ENCODE measurements at places on chromosomes 6 and 20.

DNA sequence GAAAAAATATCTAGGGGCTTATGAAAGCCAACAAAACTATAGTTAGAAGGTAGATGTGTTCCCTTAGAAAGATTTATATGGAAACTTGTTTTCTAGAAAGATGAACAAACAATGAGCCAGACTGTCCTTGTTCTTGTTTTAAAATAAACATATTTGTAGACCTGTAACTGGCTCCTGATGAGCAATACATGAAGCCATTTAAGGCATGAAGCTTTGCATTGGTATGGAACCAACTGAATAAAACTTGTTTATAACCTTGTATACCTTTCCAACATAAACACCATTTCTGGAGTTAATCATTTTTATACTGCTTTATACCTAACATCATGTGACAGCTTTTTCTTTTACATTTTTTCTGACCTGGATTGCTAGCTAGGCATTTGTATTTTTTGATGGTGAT is 247.8 kb downstream of the PRL start:
- no peak for DNase-seq

DNA sequence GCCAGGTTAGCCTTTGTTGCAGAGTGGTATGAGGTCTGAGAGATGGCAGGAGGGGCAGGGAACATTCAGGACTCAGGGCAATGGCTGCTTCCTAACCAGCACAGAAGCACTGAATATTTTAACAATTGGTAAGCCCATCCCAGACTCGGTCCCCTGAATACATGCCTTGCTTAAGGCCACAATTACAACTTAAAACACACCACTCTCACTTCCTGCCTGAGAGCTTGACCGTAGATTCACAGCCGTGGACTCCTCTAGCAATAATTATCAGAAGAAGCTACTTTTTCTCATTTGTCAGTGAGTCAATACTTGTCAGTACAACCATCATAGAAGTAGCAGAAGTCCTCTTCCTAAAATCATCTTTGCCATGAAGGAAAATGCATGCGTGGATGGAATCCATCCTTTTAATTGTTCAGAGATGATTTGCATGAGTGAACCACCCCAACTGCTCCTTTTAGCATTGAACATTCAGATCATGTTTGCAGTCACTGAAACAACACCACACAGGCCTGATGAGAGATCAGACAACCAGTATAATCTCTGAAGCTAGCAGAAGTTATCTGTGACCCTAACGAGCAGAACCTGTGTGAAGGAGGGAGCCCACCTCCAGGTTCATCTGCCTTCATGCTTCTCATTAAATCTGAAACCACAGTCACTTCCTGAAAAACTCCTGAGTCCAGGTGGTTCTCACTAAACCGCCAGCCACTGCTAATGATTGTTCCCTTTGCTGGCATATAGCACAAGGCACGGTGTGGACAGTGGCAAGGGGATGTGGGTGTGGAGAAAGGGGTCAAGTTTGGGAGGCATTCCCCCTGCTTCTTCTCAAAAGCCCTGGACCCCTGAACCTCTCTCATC is 333.9 kb upstream of the CNR1 start:
- no peak for DNase-seq

DNA sequence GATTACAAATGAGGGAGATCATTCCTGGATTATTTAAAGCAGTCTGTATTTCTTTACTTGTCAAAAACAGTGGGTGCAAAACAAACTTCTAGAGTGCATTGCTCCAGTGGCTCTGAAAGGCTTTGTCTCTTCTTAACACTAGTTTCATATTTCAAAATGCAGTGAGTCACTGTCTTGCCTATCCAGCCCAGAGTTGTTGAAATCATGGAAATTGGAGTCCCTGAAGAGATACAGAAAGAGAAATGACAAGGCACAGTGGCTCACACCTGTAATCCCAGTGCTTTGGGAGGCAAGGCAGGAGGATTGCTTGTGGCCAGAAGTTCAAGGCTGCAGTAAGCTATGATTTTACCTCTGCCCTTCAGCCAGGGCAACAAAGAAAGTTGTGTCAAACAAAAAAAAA is 11.3 kb downstream of the SLC2A12 start:
- DNase-seq, result no peak

GRCh38 chr20:49644980-49645565 is 68.6 kb downstream of the B4GALT5 start:
- DNase-seq, result no peak

DNA sequence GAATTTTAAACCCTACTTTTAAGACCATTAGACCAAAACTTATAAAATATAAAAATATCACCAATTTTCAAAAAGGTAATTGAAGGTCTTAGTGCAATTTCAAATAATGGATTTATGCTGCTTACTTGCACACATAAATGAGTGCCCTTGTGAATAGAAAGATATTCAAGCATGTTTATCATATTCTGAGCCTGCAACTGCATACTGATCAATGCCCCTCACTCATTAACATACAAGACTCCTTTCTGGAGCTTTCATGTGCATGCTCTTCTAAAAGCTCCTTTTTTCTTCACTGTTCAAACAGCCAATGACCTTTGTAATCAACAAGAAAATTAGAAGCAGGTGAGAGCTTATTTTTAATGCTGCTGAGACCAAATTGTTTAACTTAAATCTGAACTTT is 1139.3 kb downstream of the HACE1 start:
- DNase-seq, result no peak
